EL (cell line): ENCODE measurements at places on chromosomes 13 and 19.
A peak's percentile ranks its signal among the peaks of the same experiment; 100 is the strongest.

DNA sequence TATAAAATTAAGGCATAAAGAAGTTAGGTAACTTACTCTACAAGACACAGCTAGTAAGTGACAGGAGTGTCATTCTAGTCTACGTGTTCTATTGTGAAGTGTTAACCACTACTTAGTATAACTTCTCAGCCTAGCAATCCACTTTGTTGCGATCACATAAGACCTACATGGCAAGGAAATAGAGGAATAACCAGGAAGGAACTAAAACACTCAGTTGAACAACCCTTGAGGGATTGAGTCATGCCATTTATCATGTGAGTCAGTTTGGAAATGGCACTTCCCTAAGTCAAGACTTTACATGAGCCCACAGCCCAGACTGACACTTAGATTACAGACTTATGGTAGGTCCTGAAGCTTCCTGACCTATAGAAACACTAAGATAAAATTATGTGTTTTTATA, 279.5 kb upstream of the PCDH20 start:
- DNase-seq, result no peak

- DNase-seq, result peak; percentile 50
Observed at GRCh38 chr19:15101479-15102082, 5.6 kb upstream of the SYDE1 start.

DNA sequence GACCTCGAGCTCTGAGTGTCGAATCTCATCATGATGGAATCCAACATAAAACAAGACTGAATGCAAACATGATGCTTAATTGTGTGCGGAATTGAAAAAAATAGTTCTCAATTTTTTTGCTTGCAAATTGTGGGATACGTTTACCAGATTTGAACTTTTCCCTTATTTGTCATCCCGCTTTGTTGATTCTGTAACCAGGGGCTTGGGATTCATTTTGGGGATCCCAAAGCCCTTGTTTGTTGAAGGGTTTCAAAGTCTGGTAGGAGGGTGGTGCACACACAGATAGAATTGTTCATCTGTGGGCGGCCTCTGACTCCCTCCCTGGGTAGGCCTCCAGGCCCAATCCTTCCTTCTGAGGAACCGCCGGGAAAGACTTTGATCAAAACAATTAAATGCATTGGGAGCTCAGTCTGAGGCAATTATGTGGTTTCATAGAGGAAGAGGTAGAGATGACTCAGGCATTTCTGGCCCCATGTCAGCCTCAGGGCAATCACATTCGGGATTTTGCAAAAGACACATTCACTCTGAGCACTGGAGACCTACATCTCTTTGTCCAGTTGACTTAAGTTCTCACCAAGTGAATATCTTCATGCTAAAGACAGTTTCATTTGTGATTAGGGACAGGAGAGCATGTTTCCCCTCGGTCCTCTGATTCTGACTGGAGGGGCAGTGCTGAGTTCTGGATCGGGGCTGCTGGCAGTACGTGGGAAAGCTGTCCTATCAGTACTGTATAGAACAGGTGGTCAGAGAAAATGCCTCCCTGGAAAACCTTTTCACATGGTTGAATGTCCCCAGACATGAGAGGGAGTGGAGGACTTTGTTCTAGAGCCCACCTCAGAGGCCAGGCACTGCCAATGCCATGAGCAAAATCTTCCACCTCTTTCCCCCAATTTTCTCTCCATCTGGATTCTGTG, 27.8 kb upstream of the IGFL4 start:
- peak; percentile 95 for DNase-seq

GRCh38 chr13:59356607-59357006, 807.1 kb downstream of the DIAPH3 start:
- peak; percentile 28 for DNase-seq

GRCh38 chr13:106241974-106242953, 293.2 kb downstream of the EFNB2 start:
- peak; percentile 3 for DNase-seq

GRCh38 chr13:98921015-98921580, 56.8 kb downstream of the DOCK9 start:
- DNase-seq, result no peak

DNA sequence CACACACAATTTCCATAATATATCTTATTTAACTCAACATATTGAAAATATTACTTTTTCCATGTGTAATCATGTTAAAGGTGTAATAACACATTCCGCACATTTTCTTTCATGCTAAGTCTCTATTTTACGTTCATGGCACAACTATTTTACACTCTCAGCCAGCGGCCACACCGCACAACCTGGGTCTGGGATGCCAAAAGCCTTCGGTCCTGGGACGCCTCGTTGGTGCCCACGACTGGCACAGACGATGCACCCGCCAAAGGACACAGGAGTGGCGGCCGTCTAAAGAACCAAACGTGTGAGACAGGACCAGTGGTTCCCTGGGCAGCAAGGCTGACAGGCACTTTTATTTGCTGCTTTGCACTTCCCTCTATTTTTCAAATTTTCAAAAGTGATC, 10.0 kb upstream of the PROZ start:
- DNase-seq, result no peak

DNA sequence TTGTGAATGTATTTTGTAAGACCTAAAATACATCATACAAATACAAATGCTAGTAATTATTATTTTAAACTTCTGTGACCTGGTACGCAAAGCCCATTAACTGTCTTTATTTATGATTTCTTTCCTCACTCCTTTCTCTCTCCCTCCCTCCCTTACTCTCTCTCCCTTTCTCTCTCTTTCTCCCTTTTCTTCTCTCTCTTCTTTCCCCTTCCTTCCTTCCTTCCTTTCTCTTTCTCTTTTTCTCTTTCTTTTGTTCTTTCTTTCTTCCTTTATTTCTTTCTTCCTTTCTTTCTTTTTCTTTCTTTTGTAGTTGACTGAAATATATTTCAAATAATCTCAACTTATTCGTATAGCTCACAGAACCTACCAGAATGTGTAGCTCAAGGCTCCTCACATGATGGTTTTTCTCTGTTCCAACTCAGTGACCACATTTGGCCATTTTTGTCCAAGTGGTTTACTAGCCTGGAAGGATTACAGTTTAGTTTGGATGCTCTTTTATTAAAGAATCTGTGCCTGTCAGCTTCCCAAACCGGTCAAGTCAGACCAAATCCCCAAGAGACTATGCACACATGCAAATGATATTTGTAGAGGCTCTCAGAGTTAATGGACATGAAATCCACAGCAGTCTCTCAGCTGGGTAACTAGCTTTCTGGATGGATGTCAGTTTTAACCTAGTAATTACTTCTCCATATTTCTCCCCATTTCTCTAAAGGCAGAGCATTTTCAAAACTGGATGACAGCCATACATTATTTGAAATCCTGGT, 71.7 kb downstream of the POSTN start:
- DNase-seq, result no peak

- DNase-seq, result no peak
Observed at GRCh38 chr13:113548778-113549621, 35.6 kb upstream of the TFDP1 start.

- no peak for DNase-seq
Observed at GRCh38 chr13:73365252-73365651, 306.4 kb downstream of the KLF5 start.

GRCh38 chr19:993361-993830, 6.8 kb upstream of the GRIN3B start:
- no peak for DNase-seq
